ENCODE measurements at places on chromosomes 13 and 19.

GRCh38 chr19:41848666-41849065, 3.8 kb downstream of the DMRTC2 start:
- DNase-seq: no peak

- no peak for DNase-seq
Measured at GRCh38 chr13:39281539-39282150, 243.4 kb downstream of the NHLRC3 start.

GRCh38 chr13:48431987-48432615, 19.2 kb upstream of the LPAR6 start:
- DNase-seq: no peak

GRCh38 chr13:91630946-91631345, 232.5 kb downstream of the GPC5 start:
- DNase-seq: no peak

- DNase-seq: no peak
Measured at GRCh38 chr19:12574036-12574435, 22.8 kb upstream of the ZNF564 start.

GRCh38 chr19:17470068-17470841, at the start of gene SLC27A1:
TSS of gene SLC27A1 (plus strand) at chr19:17470524. CDS start at chr19:17470541, 17 bp downstream.
- peak; percentile 99 for DNase-seq

DNA sequence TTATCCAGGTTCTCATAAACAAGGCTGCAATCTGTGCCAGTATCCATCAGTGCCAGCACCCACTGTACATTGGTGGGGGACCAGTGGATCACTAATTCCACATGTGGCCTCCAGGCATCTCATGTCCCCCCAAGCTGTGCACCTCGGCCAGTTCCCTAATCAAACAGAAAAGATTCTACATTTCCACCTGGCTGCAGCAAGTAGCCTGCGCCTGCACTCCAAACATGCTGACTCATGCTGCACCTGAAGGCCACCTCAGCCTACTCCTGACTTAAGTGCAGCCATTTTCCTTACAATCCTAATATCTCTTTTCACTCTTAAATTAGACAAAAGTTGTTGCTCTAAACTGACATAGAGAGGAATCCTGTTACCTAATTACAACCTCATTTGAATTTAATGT, 729.4 kb upstream of the MIR17HG start:
- DNase-seq: no peak

All from right forelimb (tissue), 1 donor.